ENCODE measurements at places on chromosomes 2 and 18. TPM values are rescaled to one million over a fixed set of nuclear protein-coding genes. Genes with fewer than 3 reads are reported as not detected.
A peak's percentile ranks its signal among the peaks of the same experiment; 100 is the strongest.

The LOXL3 gene
- total RNA-seq: 0.95 TPM

GRCh38 chr2:160703648-160704585 lies 210.3 kb upstream of the RBMS1 start:
- DNase-seq: no peak

The MXD1 gene
- 11.7 TPM for total RNA-seq

GRCh38 chr2:33765122-33765521 lies 166.0 kb upstream of the FAM98A start:
- DNase-seq: no peak

GRCh38 chr2:168607992-168608391 lies 151.9 kb downstream of the CERS6 start:
- DNase-seq: no peak

The DNAJC5G gene
- total RNA-seq: 0.77 TPM

DNA sequence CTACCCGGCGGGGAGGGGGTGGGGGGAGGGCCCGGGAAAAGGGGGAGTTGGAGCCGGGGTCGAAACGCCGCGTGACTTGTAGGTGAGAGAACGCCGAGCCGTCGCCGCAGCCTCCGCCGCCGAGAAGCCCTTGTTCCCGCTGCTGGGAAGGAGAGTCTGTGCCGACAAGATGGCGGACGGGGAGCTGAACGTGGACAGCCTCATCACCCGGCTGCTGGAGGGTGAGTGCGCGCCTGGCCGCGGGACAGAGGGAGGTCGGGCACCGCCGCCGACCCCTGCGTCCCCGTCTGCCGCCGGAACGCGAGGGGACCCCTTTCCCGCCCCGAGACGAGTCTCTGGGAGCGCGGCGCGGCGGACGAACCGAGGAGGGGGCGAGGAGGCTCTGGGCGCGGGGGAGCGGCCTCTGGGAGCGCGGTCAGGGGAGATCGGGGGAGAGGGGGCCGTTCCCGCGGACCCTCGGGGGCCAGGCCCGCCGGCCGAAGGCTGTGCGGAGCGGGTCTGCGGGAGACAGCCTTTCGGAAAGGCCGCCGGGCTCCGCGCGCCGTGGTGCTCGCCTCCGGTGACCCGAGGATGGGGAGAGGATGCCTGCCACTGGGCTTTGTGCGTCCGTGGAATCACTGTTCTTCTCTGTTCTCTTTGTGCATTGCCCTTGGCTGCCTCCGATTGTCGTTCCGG lies 463 bp downstream of the PPP1CB start:
- DNase-seq: no peak

GRCh38 chr2:25331686-25332365 lies 9.9 kb downstream of the DNMT3A start:
- DNase-seq: no peak

The CNDP1 gene
- not detected for total RNA-seq

DNA sequence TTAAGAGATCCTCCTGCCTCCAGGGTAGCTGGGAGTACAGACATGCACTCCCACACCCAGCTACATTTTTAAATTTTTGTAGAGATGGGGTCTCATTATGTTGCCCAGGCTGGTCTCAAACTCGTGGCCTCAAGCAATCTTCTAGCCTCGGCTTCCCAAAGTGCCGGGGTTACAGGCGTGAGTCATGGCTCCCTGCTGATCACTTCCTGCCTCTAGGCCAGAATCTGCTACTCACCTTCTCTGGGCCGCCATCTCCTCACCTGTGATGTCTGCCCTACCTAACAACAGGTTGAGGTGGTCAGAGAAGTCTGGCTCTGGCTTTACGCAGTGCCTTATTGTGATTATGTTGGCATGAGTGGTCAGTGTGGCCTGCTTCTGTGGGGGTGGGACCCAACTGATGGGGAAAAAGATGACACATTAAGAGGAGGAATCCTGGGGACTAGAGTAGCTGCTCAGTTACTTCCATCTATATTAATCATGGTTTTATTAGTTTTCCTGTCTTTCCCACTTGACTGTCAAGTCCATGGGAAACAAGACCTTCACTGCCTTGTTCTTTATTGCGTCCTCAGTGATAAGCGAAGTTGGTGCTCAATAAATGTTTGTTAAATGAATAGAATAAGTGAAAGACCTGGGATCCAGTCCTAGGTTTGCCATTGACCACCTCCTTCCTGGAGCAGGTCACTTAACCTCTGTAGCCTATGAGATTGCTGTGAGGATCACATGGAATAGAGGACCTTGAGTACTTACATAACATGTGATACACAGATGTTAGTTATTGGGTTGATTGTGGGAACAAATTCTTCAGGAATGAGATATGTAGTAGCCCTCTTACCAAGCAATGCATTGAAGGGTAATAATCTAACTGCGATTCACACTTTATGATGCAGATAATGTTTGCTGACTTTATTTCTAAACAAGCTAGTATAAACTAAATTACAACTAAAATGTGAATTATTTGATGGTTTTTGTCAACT lies 15.7 kb downstream of the KCTD1 start:
- DNase-seq: no peak

- DNase-seq: no peak
Observed at GRCh38 chr2:133414486-133415209, 153.6 kb downstream of the NCKAP5 start.

- no peak for DNase-seq
Observed at GRCh38 chr18:61006687-61007224, 326.5 kb upstream of the CDH20 start.

DNA sequence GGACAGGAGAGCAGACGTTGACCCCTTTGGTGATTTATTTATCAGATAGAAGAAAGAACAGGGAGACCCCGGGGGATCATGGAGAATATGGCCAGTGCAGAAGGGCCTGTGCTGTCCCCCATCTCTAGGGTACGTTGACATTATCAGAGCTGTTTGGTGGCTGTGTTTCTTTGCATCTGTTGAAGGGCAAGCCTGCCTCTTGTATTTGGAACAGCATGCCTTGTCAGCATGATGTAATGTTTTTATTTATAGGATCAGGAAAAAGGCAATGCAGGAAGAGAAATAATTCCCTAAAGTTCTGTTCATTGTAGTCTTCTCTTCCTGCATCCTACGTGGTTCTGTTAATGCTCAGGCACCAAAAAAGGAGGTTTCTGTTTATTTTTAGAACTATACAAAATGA lies 49.8 kb upstream of the CABYR start:
- DNase-seq: peak; percentile 24

Data from endothelial cell of umbilical vein (primary cell).